WTC11 (cell line): ENCODE measurements at places on chromosomes 2 and 18.

- no peaks in the 10 kb centered on the region for H3K27me3 ChIP-seq
- peak overlapping the region; percentile 95 for H3K27ac ChIP-seq
- no peak for DNase-seq
- peaks cover 5% of the 10 kb centered on the region for H3K36me3 ChIP-seq
These were observed 581.2 kb upstream of the SLC8A1 start for GRCh38 chr2:41033127-41033526.

GRCh38 chr2:162732946-162733698 lies 105.4 kb downstream of the KCNH7 start:
- DNase-seq, result no peak
- H3K27me3 ChIP-seq, result no peaks in the 10 kb centered on the region
- H3K4me1 ChIP-seq, result peaks cover 40% of the 10 kb centered on the region
- peak overlapping the region; percentile 80 for H3K27ac ChIP-seq

GRCh38 chr2:69221512-69221911 lies 165.5 kb downstream of the GFPT1 start:
- H3K4me1 ChIP-seq, result peaks cover 17% of the 10 kb centered on the region
- DNase-seq, result no peak
- no peak overlapping the region for H3K4me3 ChIP-seq
- H3K36me3 ChIP-seq, result no peaks in the 10 kb centered on the region

DNA sequence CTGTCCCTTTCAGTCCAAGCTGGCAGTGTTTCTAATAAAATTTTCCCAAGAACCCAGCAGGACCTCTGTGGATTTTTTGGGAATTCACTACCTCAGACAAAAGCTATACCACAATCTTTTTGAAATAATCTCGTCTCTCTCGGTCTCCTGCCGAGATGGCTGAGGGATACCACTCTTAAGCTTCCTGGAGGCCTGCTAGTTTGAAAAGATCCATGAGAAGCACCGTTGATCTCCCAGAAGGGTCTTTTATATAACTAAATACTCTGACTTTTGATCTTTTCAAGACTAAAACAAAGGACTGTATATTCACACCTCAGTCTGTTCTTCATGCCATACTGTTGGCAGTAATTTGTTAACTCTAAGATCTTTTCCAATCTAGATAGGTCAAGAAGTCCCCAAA lies 141.7 kb downstream of the UPP2 start:
- H3K4me3 ChIP-seq, result no peak overlapping the region
- H3K27me3 ChIP-seq, result peaks cover 36% of the 10 kb centered on the region
- no peak for DNase-seq
- H3K36me3 ChIP-seq, result no peaks in the 10 kb centered on the region
- no peak overlapping the region for H3K27ac ChIP-seq

GRCh38 chr18:13470516-13471197 lies 252.1 kb downstream of the LDLRAD4 start:
- no peak overlapping the region for H3K4me3 ChIP-seq
- no peak for DNase-seq
- 0 out of 2 replicates have a peak overlapping the region, but pooled peaks have one; percentile 75 for H3K27ac ChIP-seq

DNA sequence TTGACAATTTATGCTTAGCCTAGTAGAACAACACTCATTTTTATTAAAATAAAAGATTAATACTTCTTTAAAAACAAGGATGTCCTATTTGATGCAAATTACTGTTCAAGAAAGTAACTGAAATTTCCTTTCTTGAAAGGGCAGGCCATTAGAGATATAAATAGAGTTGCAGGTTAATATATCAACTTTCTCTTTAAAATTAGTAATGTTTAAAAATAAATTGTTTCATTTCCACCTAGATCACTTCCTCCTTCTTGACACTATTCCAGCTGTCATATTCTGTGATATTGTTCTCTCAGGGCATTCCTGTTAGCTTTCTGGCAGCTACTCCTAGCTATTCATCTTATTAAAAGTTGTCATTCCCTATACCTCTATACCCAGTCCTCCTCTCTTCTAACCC lies 357.9 kb upstream of the NRP2 start:
- no peak for DNase-seq
- peaks cover 12% of the 10 kb centered on the region for H3K36me3 ChIP-seq
- peaks cover 14% of the 10 kb centered on the region for H3K4me1 ChIP-seq
- H3K27me3 ChIP-seq, result no peaks in the 10 kb centered on the region

DNA sequence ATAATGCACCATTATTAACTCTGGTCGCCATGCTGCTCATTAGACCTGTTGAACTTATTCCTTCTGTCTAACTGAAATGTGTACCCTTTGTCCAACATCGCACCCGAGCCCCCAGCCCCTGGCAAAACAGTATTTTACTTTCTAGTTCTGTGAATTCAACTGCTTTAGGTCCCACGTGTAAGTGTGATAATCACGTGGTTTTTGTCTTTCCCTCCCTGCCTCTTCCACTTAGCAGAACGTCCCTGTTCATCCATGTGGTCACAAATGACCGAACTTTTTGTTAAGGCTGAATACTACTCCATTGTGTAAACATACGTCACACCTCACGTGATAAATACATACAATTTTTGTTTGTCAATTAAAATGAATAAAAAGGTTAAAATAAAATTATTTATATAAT lies 826.9 kb downstream of the DCDC2C start:
- peaks cover 53% of the 10 kb centered on the region for H3K36me3 ChIP-seq
- peaks cover 7% of the 10 kb centered on the region for H3K27me3 ChIP-seq
- H3K27ac ChIP-seq, result no peak overlapping the region
- DNase-seq, result no peak
- no peak overlapping the region for H3K4me3 ChIP-seq
- H3K4me1 ChIP-seq, result no peaks in the 10 kb centered on the region

- DNase-seq, result peak; percentile 61
- peaks cover 19% of the 10 kb centered on the region for H3K4me1 ChIP-seq
- H3K27ac ChIP-seq, result peak overlapping the region; percentile 96
- no peaks in the 10 kb centered on the region for H3K36me3 ChIP-seq
- peak overlapping the region; percentile 95 for H3K4me3 ChIP-seq
These were observed 522 bp upstream of the ZNF407 start for GRCh38 chr18:74597034-74597661.

GRCh38 chr2:177604271-177605065 lies 211.9 kb downstream of the AGPS start:
- H3K27me3 ChIP-seq, result no peaks in the 10 kb centered on the region; the same call in 1 of the 2 replicates
- DNase-seq, result no peak
- peaks cover 6% of the 10 kb centered on the region for H3K4me1 ChIP-seq
- no peaks in the 10 kb centered on the region for H3K36me3 ChIP-seq
- H3K27ac ChIP-seq, result no peak overlapping the region
- no peak overlapping the region for H3K4me3 ChIP-seq

GRCh38 chr18:7272311-7273049 lies 41.6 kb downstream of the LRRC30 start:
- H3K4me1 ChIP-seq, result 0 out of 2 replicates have a peak, but pooled peaks cover 3% of the 10 kb centered on the region
- no peak overlapping the region for H3K27ac ChIP-seq
- no peaks in the 10 kb centered on the region for H3K36me3 ChIP-seq

GRCh38 chr2:52391621-52392020 lies 1359.7 kb upstream of the NRXN1 start:
- H3K27me3 ChIP-seq, result no peaks in the 10 kb centered on the region
- H3K36me3 ChIP-seq, result no peaks in the 10 kb centered on the region
- H3K27ac ChIP-seq, result no peak overlapping the region
- H3K4me1 ChIP-seq, result peaks cover 10% of the 10 kb centered on the region
- DNase-seq, result no peak

DNA sequence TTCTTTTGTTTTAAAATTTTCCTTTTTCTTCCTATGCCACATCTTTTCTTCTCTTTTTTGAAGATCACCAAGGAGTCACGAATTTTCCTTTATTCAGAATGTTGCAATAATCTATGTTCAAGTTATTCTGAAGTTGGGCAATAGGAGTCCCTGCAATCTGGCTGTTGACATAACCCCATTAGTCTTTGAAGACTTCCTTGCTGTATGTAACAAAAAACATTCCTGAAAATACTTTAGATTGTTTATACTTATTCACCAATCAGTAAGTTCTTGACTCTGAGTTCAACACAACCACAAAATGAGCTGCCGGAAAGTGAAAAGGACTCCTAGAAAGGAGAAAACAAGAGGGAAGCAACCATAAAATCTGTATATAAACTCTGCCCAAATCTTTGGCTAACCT lies 62.8 kb downstream of the TMEM237 start:
- no peaks in the 10 kb centered on the region; the same call in 1 of the 2 replicates for H3K27me3 ChIP-seq
- H3K36me3 ChIP-seq, result no peaks in the 10 kb centered on the region
- DNase-seq, result no peak
- no peak overlapping the region for H3K27ac ChIP-seq
- H3K4me3 ChIP-seq, result no peak overlapping the region
